ENCODE measurements at places on chromosomes 7 and 10.

- DNase-seq = no peak
Measured at GRCh38 chr10:28077889-28078288, 79.0 kb upstream of the ODAD2 start.

DNA sequence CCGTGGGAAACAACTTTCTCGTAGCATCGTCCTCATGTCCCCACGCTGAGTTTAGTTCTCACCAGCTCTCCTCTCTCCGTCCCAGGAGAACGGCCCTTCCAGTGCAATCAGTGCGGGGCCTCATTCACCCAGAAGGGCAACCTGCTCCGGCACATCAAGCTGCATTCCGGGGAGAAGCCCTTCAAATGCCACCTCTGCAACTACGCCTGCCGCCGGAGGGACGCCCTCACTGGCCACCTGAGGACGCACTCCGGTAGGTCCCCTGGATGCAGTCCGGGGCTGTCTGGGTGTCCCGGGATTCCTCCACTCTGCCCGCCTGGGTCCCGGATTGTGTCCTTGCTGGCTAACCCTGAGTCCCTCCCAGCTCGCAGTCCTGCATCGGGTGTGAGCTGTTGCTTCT is 67.7 kb downstream of the FIGNL1 start:
- no peak for DNase-seq

DNA sequence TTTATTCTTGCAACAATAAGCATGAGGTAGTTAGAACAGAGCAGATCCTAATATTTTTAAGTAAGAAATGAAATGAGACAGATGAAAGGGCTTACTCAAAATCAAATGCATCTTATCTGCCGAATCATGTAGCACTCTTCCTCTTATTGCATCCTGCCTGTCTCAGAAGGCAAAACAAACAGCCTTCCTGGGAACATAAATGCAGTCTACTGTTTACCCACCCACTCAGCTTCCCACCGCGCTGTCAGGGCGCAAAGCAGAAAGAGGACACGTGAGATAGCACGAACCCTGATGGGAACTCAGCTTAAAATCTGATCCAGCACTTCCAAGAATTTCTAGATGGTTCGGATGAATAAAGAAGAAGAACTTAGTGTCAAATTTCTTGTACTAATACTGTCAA is 114.4 kb upstream of the CDK1 start:
- DNase-seq = no peak

DNA sequence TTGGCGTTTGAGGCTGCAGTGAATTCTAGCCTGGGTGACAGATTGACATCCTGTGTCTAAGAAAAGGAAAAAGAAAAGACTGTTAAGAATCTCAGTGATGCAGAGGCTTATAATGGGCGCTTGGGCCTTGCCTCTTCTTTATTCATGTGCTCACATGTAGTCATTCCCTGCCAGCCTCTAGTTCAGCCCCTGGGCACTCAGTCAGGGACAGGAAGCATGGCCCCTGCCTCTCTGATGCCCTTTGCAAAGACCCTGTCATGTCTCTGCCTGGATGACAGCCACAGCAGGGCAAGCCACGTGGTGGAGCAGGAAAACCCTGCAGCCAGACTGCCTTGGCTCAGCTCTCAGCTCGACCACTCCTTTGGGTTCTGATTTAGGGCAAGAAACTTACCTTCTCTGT is 368.9 kb downstream of the RPS24 start:
- DNase-seq = no peak

DNA sequence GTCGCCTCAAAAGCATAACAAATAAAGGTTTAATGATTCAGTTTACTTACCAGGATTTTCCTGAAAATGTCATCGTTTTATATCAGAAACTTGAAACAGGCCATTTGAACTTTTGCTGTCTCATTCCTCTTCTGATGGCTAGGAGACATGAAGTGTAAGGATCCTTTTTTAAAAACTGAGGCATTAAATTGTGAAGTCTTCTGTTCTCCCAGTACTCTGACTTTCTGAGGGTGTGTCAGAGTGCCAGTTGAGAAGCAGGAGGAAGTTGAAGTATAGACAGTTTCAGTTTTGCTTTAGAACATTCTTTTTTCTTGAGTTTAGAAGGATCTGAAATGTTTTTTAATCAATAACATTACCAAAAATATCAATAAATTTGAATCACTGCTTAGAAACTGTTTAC is at the start of gene SAMD9L:
Gene SAMD9L (minus strand): TSS at position 242 of the 400 bp plus-strand sequence. CDS start 12,414 bp downstream, outside the sequence.
- DNase-seq = no peak

Data from stimulated activated CD4-positive, alpha-beta T cell treated with anti-CD3 and anti-CD28 coated beads, Interleukin-12 subunit alpha, Interleukin-12 subunit beta, amount 100 ng/mL, for 24 hours (primary cell).